Stimulated activated CD4-positive, alpha-beta T cell treated with anti-CD3 and anti-CD28 coated beads, Interleukin-1b, Interleukin-23, amount 100 ng/mL, for 1 hour (primary cell): ENCODE measurements at places on chromosomes 13 and 19.
A peak's percentile ranks its signal among the peaks of the same experiment; 100 is the strongest.

DNA sequence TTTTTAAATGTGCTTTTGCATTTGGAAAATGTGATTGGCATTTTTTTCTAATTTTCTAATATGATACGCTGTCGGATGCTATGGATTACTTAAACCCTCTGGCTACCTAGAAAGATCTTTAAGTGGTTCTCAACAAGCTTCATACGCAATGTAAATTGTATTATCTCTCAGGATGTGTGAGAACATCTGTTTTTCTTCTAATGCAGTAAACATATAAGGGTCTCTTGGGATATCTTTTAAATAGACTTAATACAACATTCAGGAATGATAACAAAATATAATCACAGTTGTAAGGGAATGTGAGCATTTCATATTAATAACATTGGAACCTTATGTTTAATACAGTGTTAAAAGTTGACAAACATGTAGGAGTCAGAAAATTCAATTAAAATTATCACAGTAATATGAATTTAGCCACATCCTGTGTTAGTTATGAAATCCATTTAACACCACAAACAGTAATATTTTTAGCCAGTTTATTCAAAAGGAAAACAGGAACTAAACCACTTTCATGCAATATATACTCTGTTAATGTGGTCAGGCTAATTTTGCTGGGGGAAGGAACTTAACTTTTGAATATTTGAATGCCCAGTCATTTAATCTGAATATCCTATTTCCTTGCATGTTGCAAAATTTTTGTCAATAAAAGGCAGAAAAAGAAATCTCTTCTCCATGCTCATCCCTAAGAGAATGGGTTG, 15.0 kb upstream of the ALOX5AP start:
- no peak for DNase-seq

- no peak for DNase-seq
These were observed 1255.4 kb upstream of the SPRY2 start for GRCh38 chr13:81596224-81596753.

- no peak for DNase-seq
These were observed 133.9 kb downstream of the KL start for GRCh38 chr13:33150126-33150525.

DNA sequence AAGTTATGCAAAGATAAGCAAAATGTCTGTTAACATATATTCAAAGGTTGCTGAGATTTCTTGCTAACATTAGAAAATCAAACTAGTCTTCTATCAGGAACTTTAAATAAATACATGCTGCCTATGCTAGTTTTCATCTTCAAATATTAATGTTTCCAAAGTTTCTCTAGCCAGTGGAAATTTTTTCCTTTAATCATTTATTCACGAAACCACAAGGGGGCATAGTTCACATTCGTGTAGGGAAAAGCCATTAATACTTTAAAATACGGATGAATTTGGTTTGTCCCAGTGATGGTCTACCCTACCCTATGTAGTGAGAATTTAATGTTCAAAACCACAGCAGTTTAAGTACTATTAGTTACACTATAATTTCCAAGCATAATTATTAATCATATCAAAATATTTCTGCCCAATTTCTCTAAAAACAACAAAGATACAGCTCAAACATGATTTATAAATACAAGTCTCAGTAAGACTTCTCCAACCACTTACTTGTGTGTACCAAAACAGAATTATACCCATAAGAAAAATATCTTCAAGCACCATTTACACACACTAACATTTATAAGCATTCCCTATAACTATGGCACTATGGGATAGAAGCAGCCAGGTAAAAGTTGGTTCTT, 16.2 kb downstream of the NUFIP1 start:
- DNase-seq = no peak

DNA sequence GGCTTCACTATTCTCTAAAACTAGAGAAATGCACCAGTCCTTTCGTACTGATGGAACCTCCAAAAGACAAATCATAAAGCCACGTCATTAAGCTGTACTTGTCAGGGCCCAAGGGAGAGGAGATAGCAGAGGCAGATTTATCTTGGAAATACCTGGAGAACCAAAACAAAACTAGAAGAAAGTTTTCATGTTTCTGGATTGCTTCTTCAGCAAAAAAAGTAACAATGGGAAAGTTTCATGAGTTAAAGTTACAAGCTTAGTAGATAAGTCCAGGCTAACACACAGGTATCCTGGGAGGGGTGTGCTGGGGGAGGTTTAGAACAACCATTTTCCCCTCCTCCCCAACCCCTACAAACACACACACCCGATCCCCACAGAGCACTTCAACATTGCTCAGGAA, 21.6 kb downstream of the RANBP3 start:
- no peak for DNase-seq

DNA sequence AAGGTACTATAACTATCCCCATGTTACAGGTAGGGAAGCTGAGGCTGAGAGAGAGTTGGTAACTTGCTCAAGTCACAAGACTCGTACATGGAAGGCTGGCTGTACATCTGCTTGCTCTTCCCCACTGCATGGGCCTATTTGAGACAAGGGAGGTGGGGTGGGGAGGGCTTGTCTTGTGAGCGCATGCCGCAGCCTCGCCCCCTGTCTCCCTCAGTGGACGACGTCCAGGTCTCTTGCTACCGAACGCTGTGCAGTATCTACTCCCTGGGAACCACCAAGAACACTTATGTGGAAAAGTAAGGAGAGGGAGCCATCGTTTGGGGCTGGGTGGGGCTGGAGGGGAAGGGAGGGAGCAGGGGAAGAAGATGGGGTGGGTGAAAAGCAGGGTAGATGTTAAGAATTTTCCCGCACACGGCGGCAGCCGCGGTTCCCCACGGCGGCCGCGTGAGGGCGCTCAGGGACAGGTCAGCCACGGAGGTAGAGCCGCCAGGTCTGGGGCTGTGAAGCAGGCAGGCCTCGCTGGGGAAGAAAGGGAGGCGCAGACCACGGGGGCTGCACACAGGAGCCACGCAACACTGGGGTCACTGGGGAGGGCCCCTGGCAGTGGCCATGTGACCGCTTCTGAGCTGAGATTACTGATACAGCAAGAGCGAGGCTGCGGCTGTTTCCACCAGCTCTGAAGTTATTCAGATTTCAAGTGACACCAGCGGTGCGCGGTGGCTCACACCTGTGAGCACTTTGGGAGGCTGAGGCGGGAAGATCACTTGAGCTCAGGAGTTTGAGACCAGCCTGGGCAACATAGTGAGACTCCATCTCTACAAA, 81.5 kb downstream of the RYR1 start:
- peak; percentile 54 for DNase-seq
